ENCODE measurements at places on chromosomes 2 and 18.

- no peak for DNase-seq
These were observed 63.6 kb downstream of the TRABD2A start for GRCh38 chr2:84817239-84817655.

DNA sequence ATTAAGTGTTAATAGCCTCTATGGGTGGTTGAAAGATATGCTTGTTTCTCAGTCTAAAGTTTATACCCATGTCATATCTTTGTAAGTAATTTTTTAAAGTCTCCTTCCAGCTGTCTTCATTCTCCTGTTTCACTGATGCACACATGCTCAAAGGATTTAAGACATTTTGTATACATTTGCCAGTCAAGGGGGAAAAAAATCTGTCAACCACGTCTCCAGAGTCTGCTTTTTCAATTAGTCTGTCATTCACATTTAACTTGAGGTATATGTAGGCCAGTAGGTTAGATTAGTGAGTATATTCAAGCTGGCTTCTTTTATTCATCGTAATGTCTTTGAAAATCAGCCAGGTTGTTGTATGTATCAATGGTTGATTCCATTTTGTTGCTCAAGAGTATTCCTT, 193.5 kb downstream of the MCFD2 start:
- no peak for DNase-seq

DNA sequence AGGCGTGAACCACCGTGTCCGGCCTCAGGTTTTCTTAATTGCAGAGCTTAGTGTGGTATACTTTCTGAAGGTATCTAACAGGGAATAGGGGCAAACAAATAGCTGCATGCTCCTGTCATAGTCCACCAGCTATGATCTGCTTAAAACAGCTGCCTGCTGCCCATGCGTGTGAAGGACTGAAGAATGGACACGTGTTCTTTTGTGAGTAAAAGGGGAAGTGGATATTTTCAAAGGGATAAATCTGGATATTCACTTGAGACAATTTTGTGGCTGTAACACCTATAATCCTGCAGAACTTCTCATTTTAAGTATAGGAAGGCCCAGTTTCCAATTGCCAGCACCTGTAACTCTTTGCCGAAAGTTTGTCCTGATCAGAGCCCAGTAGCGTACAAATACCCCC, 44.7 kb downstream of the TRPM8 start:
- no peak for DNase-seq

GRCh38 chr2:122480501-122481243, 725.2 kb downstream of the TSN start:
- no peak for DNase-seq

DNA sequence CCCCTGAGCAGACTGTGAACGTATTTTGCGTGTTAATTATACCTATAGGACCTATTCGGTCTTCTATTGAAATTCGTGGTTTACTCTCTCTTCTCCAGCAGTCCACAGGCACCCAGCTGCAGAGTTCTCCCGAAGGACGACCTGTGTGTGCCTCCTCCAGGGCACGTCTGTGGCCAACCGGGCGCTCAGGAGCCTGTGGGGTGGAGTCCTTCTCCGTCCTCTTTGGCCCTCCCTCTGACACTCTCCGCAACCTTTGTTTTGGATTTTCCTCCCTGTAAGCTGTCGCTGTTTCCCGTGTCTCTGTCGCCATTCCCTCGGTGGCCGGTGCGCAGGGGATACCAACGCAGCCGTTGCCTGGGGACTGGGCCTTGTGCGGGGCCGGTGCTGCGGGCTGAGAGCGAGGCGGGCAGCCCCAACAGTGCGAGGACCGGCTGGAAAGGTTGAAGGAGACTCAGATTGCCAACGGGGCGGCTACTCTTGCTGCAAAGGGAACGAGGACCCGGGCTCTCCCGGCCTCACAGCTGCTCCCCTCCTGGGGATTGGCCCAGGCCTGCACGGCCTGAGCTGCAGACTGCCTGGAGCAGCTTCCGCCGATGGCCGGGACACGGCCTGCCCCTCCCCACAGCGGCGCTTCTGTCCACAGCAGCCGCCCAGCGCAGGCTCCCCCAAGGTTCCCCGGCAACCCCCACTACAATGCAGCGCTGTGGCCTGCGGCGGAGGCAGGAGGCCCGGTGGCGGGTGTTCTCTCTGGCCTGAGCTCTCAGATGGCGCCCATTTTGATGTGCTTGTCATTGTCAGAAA, 221.0 kb downstream of the MTX2 start:
- DNase-seq = no peak

DNA sequence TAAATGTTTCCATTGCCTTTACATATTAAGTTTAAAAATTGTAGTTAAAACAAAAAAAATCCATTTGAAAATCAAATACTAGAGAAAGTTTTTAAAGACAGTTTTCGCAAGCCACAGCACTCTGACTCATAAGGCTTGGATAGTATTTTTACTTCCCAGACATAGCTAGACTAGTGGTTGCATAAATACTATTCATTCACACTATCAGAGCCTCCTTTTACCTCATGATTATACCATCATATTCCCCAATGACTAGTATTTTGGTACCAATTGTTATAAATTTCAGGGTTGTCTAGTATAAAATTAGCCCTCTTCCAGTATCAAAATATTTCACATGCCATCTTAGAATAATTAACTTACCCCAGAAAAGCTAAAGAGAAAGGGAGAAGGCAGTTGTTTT, 393.5 kb downstream of the ERBB4 start:
- no peak for DNase-seq

- DNase-seq = no peak
These were observed 178.9 kb downstream of the GFPT1 start for GRCh38 chr2:69208023-69208595.

GRCh38 chr2:220377482-220378155, 750.2 kb downstream of the SLC4A3 start:
- no peak for DNase-seq

GRCh38 chr2:242064364-242065250, 195.1 kb downstream of the RTP5 start:
- no peak for DNase-seq

- no peak for DNase-seq
These were observed 23.8 kb upstream of the TEX44 start for GRCh38 chr2:231568785-231569435.

- DNase-seq = no peak
These were observed 159.3 kb upstream of the SLC8A1 start for GRCh38 chr2:40611196-40611595.

DNA sequence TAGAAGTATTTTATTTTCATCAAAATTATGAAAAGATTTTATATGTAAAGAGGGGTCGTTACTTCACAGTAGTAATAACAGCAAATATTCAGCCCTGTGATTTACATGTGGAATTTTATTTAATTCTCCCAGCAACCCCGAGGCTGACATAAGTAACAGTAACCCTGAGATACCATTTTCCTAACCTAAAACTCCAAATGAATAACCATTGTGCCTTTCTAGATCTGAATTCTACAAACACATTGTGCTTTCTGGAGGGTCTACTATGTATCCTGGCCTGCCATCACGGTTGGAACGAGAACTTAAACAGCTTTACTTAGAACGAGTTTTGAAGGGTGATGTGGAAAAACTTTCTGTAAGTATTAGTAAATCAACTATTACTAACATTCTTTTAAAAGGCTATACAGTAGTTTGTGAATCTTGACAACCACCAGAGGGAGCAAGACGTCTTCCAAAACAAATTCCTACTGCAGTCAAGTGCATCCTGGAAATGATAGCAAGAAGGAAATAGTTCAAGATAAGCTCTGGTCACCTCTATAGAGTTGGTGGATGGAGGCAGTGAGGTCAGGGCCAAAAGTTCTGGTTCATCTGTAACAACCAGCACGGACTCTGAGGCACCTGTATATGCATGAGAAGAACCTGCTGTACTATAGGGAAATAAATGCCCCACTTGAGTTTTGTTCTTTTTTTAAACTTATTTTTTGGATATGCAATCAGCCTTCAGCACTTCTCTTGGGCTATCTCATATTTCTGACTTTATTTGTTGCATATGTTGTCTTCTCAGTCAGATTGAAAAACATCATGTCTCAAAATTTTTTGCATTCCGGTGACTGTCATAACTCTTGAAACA, 37.4 kb downstream of the ACTR2 start:
- no peak for DNase-seq

- DNase-seq = no peak
These were observed 61.7 kb downstream of the ASB1 start for GRCh38 chr2:238488347-238488826.

- DNase-seq = no peak
These were observed 10.1 kb downstream of the SRSF7 start for GRCh38 chr2:38740851-38741731.

- no peak for DNase-seq
These were observed 37.0 kb upstream of the CTDP1 start for GRCh38 chr18:79642626-79643025.

GRCh38 chr2:170815311-170815710, 1.4 kb upstream of the GAD1 start:
- no peak for DNase-seq

- no peak for DNase-seq
These were observed 41.5 kb downstream of the ARHGAP25 start for GRCh38 chr2:68776124-68776523.

GRCh38 chr2:54954705-54955357, 95.4 kb downstream of the RTN4 start:
- DNase-seq = no peak

All from NCI-H1092 (cell line).